ENCODE measurements at places on chromosomes 7 and 10. TPM values are rescaled to one million over a fixed set of nuclear protein-coding genes. Genes with fewer than 3 reads are reported as not detected.

The IGFBP3 gene
- total RNA-seq, result 3.6 TPM

The WDR86 gene
- not detected for total RNA-seq

DNA sequence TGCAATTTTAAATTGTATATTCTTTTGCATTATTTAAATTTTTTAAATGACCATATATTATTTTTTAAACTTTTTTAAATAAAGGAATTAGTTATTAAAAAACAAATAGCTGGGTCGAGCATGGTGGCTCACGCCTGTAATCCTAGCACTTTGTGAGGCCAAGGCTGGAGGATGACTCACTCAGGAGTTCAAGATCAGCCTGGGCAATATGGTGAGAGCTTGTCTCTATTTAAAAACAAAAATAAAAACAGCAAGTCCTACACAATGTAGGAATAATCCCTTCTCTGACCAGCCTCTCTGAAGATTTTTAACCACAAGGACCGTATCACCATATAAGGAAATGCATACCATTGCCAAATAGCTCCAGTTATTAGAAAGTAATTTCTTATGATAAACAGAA lies 19.6 kb downstream of the NOC3L start:
- no peak for ATAC-seq

DNA sequence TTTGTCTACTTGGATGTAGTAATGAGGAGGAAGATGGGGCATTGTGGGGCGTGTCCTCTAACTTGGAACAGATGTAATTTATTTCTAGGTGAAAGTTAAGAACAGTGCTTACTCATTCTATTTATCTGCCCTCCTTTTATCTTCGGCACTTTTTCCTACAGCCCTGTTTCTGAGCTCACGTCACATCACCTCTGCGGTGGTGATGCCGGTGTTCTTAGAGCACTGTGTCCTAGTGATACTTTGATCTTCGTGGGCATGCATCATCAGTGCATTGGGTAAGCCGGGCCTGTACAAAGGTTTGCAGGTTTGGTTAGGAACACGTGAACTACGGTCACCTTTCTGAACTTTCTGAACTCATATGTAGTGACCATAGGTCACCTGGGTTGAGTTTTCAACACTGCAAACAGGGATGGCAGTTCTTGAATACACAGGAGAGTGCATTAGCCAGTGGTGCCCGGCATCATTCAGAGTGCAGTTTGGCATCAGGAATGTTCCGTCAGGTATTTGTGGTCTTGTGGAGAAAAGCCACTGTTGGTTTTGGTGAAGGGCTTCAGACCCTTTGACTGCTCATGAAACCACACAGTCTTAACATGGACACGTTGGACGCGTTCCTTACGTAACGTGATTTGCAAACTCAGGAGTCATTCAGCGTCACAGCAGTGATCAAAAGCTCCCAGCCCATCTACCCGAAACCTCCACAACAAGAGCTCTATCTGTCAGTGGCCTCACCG lies 5.6 kb downstream of the POR start:
- ATAC-seq, result peak; percentile 97

The PEX1 gene
- 12.8 TPM for total RNA-seq

DNA sequence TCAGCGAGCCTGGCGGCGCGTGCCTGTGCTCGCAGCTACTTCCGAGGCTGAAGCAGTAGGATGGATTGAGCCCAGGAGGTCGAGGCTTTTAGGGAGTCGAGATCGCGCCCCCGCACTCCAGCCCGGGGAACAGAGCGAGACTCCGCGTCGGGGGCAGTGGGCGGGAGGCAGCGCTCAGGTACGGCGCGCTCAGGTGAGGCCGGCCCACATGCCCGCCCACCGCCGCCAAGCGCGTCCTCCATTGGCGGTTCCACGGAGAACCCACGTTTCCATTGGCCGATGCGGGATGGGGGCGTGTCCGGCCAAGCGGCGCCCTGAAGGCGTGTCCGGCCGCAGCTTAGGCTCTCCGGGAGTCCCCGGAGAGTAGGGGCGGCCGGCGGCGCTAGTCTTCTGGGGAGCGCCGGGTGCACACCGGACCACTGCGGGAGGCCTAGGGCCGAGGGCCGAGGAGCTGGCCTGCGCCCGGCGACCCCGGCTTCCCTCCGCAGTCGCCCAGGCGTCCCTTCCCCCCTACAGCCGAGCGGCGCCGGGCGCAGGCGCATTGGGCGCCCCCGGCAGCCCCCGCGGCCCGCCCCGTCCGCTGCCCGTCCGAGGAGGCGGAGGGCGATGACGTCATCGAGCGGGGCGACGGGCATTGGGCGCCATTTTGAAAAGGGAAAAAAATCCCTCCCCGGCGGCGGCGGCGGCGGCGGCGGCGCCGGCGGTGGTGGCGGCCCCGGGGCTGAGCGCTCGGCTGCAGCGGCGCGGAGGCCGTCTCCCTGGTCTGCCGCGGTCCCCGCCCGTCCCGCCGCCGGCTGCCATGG lies at the start of gene PPP2R2D:
Gene PPP2R2D, plus strand, starts transcription at position 659 of the 803 bp plus-strand sequence. Its CDS starts 141 bp downstream, at position 800.
- ATAC-seq, result peak; percentile 85

The TAS2R5 gene
- total RNA-seq, result 1.1 TPM

- ATAC-seq, result peak; percentile 61
Observed at GRCh38 chr10:66180581-66181318, 745.1 kb upstream of the LRRTM3 start.

DNA sequence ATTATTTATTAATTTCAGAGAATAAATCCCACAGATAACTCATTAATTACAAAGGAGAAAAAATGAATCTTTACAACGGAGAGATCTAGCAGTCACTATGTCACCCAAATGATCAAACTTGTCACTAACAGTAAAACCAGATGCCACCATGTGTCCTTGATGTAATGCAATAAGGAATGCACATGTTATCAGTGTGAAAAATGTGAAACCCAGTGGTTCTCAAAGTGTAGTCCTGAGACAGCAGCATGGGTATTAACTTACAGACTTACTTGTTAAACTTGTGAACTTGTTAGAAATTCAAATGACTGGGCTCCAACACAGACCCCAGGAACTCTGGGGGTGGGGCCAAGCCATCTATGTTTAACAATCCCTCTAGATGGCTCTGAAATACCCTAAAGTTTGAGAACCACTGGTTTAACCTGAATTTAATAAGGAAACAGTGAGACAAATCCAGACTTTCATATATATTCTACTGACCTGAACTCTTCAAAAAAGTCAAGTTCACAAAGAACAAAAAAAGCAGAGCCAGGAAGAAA lies 77.4 kb downstream of the RNLS start:
- no peak for ATAC-seq

DNA sequence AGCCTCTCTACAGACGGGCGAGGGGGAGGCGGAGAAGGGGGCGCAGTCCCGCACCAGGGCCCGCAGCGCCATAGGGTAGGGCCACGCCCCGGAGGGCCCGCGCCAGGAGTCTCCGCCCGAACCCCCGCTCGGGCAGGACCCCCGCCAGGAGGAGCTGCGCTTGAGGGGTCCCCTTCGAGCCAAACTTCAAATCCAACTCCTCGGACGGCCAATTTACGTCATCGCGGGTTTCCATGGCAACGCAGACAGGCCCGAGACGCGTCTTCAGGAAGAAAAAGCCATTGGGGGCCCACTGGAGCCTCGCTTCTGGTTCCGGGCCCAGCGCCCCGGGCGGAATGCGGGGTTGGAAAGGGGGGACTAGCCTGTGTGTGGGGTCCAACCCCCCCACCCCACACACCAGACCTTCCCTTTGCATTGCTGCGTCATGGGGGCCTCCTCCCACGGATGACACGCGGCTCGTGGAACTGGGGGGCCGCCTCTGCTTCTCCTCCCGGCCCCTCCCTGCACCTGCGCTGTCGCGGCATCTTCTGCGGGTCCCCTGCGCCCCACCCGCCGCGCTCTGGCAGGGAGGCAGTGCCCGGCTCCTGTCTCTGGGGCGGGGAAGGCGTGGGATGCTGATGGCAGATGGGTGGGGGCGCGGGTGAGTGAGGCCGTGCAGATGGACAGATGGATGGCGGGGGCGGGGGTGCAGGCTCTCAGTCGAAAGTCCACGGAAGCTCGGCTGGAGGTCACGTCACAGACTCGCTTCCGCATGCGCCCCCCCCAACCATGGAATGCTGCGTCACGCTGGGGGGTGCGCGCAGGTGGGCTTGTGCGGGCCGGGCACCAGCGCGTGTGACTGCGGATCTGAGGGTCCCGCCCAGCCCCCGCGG lies 1.2 kb downstream of the CALY start:
- peak; percentile 36 for ATAC-seq

The FAM24B gene
- total RNA-seq, result 14.8 TPM

- no peak for ATAC-seq
Observed at GRCh38 chr10:72315611-72316385, 38.9 kb downstream of the DNAJB12 start.

- ATAC-seq, result no peak
Observed at GRCh38 chr10:23614483-23614882, 175.6 kb downstream of the OTUD1 start.

The DPP6 gene
- total RNA-seq, result not detected

DNA sequence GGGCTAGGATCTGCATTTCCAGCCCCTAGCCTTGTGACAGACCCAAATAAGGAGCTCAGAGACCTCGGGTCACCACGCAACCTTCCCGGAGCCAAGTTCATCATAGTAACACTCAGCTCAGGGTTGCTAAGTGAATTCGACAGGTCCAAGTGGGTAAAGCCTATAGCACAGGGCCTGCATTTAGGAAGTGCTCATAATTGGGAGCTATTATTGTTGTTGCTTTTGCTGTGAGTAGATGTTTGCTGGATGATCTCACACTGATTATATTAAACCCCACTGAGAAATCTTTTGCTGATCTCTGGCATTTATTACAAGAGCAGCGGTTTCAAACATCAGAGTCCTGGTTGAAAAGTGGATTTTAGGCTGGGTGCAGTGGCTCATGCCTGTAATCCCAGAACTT lies 20.3 kb upstream of the SAR1A start:
- no peak for ATAC-seq

DNA sequence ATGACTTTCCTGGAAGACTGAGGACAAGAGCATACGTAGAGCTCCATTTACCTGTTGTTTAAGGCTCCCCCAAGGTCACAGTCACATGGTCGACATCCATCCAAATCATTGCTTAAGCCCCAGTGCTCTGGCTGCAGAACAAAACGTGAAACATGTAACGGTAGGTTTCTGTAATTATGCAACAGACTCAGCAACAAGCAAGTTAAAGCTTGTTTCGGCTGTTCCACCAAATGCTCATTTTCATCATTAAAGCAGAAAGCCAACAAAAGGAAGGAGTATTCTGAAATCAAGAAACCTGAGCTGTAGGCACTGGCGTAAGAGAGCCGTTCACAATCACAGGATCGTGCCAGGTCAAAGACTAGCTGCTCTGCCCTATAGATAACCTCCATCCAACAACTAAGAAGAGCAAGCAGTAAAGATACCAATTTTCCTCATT lies 30.0 kb downstream of the LAMB1 start:
- no peak for ATAC-seq

DNA sequence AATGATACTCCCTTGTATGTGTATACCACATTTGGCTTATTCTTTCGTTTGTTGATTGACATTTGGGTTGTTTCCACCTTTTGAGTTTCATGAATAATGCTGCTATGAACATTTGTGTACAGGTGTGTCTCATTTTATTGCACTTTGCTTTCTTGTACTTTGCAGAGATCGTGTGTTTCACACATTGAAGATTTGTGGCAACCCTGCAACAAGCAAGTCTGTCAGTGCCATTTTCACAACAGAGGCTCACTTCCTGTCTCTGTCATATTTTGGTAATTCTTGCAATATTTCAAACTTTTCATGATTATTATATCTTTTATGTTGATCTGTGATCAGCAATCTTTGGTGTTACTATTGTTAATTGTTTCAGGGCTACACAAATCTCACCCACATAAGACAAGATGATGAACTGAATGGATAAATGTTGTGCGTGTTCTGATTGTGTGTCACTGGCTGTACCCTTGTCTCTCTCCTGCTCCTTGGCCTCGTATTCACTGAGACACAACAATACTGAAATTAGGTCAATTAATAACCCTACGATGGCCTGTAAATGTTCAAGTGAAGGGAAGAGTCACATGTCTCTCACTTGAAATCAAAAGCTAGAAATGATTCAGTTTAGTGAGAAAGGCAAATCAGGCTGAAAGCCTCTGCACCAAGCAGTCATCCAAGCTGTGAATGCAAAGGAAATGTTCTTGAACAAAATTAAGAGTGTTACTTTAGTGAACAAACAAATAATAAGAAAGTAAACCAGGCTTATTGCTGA lies 133.6 kb upstream of the JCAD start:
- no peak for ATAC-seq

DNA sequence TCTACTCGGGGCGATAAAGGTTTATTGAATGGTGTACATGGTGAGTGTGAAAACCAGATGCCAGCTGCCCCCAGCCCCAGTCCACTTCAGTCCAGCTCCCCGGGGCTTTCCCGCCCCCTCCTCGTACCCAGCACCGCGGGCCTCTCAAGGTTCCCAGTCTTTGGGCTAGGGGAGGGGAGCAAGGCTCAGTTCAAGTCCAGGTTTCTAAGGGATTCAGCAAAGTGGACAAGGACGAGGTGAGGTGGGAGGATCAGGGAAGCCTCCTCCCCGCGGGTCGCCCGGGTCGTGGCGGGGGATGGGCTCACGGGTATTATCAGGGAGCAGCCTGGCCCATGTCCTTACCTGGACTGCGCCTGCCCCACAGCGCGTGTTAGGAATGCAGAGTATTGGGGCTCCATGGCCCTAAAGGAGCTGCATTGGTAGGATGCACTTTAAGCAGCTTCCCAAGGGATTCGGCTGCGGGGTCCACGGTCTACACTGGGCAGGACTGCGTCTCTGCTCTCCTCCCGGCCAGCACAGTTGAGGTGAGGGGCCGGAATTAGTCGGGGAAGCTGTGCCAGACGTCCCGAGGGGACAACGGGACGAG lies 541 bp upstream of the PFKFB3 start:
- peak; percentile 3 for ATAC-seq

The ELMO1 gene
- 77.4 TPM for total RNA-seq

DNA sequence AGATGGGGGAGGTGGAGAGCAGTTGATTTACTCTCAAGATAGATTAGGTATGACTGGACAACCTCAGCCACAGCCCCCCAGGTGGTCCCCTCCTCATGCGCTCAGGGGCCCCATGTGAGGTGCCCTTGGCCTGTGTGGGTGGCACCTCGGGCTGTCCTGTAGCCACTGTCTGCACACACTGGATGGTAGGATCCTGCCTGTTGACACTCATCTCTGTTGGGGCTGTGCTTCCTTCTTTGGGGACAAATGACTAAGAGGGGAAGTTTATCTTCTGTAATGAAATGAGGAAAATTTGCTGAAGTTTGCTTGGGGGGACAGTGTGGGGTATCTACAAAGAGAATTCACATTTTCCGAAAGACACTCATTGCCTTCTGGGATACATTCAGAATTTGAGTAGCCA lies 53.6 kb upstream of the ANTXRL start:
- ATAC-seq, result no peak

DNA sequence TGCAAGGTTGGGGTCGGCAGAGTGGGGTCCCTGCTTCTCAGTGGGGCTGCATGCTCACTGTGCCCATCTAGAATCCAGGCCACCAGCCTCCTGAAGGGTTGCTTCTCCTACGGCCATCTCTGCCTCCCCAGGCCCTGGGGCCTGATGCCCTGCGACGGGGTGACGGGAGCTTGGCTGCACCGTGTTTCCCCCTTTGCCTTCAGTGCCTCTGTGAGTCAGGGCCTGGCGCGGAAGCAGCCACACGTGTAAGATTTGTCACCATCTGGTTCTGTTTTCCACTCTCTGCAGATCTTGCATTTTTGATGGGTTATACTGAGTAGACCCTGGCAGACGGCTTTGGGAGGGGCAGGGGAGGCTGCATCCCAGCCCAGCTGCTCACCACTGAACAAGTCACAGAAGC lies 7.2 kb downstream of the ADAMTS14 start:
- no peak for ATAC-seq
